ENCODE measurements at places on chromosomes 1 and 21. TPM values are rescaled to one million over a fixed set of nuclear protein-coding genes. Genes with fewer than 3 reads are reported as not detected.
A peak's percentile ranks its signal among the peaks of the same experiment; 100 is the strongest.

- no peaks in the 10 kb centered on the region for H3K27me3 ChIP-seq
- DNase-seq: peak; percentile 86
- peak overlapping the region; percentile 42 for H3K27ac ChIP-seq
- H3K4me3 ChIP-seq: no peak overlapping the region
These were observed 14.3 kb upstream of the EDN2 start for GRCh38 chr1:41498804-41499203.

- H3K36me3 ChIP-seq: no peaks in the 10 kb centered on the region
- no peak overlapping the region for H3K4me3 ChIP-seq
- DNase-seq: no peak
- no peak overlapping the region for H3K27ac ChIP-seq
- no peaks in the 10 kb centered on the region for H3K27me3 ChIP-seq
- no peaks in the 10 kb centered on the region for H3K4me1 ChIP-seq
These were observed 726.5 kb upstream of the ADAMTS5 start for GRCh38 chr21:27693376-27693775.

GRCh38 chr1:20612221-20612746, 21.0 kb upstream of the PINK1 start:
- H3K27ac ChIP-seq: no peak overlapping the region
- H3K27me3 ChIP-seq: no peaks in the 10 kb centered on the region
- no peaks in the 10 kb centered on the region for H3K4me1 ChIP-seq
- no peak for DNase-seq
- no peaks in the 10 kb centered on the region for H3K36me3 ChIP-seq
- H3K4me3 ChIP-seq: no peak overlapping the region

DNA sequence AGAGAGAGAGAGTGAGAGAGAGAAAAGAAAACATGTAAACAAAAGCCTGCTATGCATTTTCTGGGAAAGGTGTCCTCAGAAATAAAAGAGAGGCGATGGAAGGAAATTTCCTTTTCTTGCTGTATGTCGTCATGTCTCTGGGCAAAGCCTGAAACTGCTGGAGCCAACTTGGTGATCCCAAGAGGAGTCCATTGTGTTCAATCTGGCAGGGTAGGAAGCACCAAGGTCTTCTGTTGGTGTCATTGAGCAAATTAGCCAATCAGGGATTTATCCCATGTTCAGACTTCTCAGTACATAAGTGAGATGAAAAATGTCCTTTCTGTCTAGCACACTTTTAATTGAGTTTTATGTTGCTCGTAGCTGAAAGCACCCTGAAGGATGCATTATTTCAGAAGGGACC, 260.0 kb upstream of the KAZN start:
- H3K4me1 ChIP-seq: no peaks in the 10 kb centered on the region
- H3K27me3 ChIP-seq: no peaks in the 10 kb centered on the region
- DNase-seq: no peak
- no peak overlapping the region for H3K27ac ChIP-seq

DNA sequence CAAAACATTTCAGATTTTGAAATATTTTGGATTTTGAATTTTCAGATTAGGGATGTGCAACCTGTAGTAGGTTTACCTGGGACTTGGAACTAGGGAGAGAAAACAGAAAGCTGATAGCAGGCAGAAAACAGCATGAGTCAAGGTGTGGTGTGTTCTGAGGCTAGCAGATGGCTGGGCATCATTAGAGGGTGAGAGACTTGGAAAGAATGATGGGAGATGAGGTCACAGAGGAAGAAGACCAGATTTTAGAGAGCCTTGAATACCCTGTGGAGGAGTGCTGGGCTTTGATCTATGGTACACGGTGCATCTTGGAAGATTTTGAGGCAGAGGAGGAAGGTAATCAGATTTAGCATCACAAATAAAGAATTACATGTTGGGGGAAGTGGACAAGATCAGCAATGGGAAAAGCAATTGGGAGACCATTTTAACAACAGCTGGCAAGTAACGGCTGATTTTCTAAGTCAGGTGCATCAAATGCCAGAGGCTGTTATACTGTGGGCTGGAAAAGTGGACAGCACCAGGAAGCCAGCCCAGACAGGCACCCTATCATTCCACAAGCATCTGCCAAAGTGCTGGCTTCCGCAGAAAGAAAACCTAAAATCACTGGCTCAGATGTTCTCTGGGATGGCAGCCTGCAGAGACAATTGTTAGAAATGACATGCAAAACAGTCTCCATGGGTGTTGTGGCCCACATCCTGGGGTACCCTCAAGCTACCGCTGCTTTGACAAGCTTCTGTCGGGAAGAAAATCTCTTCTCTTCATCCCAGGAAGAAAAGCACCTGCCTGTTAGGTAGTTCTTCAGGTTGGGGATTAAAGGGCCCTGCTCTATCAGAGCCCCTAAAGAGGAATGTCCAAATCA, 30.9 kb upstream of the CAMK1G start:
- H3K4me1 ChIP-seq: no peaks in the 10 kb centered on the region
- H3K36me3 ChIP-seq: no peaks in the 10 kb centered on the region
- H3K27ac ChIP-seq: no peak overlapping the region
- no peak overlapping the region for H3K4me3 ChIP-seq
- no peak for DNase-seq

GRCh38 chr1:202821467-202821866, 10.7 kb downstream of the PCAT6 start:
- no peak for DNase-seq
- H3K27me3 ChIP-seq: no peaks in the 10 kb centered on the region
- no peak overlapping the region for H3K4me3 ChIP-seq

DNA sequence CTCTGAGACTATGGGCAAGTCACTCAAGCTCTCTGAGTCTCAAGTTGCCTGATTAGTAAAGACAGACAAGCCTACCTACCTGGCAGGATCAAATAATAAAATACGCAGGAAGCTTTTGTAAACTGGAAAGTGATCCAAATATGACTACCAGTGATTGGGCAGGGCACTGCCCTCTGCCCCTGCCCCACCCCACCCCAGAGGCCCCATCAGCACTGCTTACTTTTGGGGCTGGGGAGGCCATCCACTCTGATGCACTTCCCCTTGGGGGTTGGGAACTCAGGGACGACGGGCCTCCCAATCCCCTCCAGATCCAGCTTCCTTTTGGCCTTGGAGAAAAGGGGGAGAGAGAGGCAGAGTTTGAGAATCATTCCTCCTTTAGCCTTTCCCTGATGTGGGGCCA, 6.9 kb downstream of the E2F2 start:
- H3K27me3 ChIP-seq: no peaks in the 10 kb centered on the region
- peaks cover 28% of the 10 kb centered on the region for H3K4me1 ChIP-seq
- no peak overlapping the region for H3K27ac ChIP-seq

DNA sequence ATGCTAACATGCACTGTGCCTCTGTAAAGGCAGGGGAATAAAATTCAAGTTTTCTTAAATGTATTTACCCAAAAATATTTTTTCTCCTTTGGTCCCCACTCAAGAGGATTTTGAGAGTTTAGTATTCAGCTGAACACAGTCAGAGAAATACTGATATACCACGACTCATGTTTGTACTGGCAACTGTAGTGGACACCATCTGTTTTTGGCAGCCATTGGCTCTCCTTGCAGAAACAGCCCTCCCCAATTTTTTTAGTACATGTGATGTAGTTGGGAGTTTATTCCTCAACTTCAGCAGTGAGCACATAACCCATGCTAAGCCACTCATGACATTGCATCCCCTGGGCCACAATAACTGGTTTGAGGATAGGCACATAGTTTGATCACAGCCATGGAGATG, 154.8 kb upstream of the POU3F1 start:
- no peaks in the 10 kb centered on the region for H3K36me3 ChIP-seq
- H3K4me1 ChIP-seq: no peaks in the 10 kb centered on the region
- no peak overlapping the region for H3K4me3 ChIP-seq

- H3K27me3 ChIP-seq: no peaks in the 10 kb centered on the region
- no peak overlapping the region for H3K4me3 ChIP-seq
- no peak overlapping the region for H3K27ac ChIP-seq
- no peak for DNase-seq
- H3K4me1 ChIP-seq: no peaks in the 10 kb centered on the region
These were observed 116.3 kb upstream of the SOD1 start for GRCh38 chr21:31543191-31543590.

- DNase-seq: no peak
- no peak overlapping the region for H3K27ac ChIP-seq
- no peaks in the 10 kb centered on the region for H3K36me3 ChIP-seq
- H3K27me3 ChIP-seq: no peaks in the 10 kb centered on the region
These were observed 220.3 kb upstream of the LYPLAL1 start for GRCh38 chr1:218953386-218953785.

- no peak overlapping the region for H3K4me3 ChIP-seq
- H3K4me1 ChIP-seq: no peaks in the 10 kb centered on the region
- DNase-seq: no peak
- H3K27ac ChIP-seq: no peak overlapping the region
These were observed 543.5 kb downstream of the LMO4 start for GRCh38 chr1:87872189-87872588.

GRCh38 chr1:64203420-64203819, at the start of gene UBE2U:
Gene UBE2U (plus strand): TSS chr1:64203623. CDS start chr1:64204051, 428 bp downstream.
- no peak for DNase-seq
- no peaks in the 10 kb centered on the region for H3K36me3 ChIP-seq
- H3K4me1 ChIP-seq: no peaks in the 10 kb centered on the region
- no peak within 1 kb of the TSS for H3K4me3 ChIP-seq

GRCh38 chr1:225745273-225745672, 32.4 kb upstream of the SRP9 start:
- no peaks in the 10 kb centered on the region for H3K27me3 ChIP-seq
- H3K27ac ChIP-seq: no peak overlapping the region
- peaks cover 18% of the 10 kb centered on the region for H3K4me1 ChIP-seq
- H3K4me3 ChIP-seq: no peak overlapping the region
- H3K36me3 ChIP-seq: no peaks in the 10 kb centered on the region
- no peak for DNase-seq

DNA sequence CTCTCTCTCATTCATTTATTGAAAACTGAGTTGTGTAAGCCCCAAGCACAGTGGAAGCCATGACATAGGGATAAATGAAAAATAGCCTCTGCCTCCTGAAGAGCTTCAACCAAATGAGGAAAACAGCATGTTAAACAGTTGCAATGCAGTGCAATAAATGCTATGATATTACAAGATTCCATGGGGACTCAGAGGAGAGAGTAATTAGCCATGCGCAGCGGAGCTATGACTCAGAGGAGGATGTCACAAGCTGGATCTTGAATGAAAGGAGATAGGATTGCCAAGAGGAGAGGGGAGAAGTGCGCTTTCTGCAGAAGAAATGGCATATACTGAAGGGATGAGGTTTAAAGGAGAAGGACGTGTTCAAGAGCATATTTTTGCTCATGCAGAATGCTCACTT, 231.3 kb upstream of the PLXNA2 start:
- no peaks in the 10 kb centered on the region for H3K27me3 ChIP-seq
- no peaks in the 10 kb centered on the region for H3K36me3 ChIP-seq
- H3K27ac ChIP-seq: no peak overlapping the region
- DNase-seq: no peak
- peaks cover 7% of the 10 kb centered on the region for H3K4me1 ChIP-seq
- H3K4me3 ChIP-seq: no peak overlapping the region

DNA sequence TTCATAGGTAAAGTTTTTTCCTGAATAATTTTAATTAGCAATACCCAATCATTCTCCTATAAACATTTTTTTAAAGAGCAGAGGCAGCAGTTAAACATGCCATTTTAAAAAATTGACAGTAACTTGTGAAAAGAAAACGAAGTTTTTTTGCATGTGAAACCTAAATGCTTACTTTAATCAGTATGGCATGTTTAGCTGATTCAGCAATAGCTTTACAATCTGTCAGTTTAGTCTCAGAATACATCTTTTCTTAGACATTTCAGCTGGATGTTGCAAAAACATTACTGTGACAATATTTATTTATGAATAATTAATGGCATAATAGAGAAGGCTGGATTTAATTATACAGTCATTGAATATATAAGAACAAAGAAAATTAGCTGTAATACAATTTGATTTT, 1132.4 kb upstream of the ADGRL2 start:
- H3K27ac ChIP-seq: no peak overlapping the region
- no peaks in the 10 kb centered on the region for H3K4me1 ChIP-seq

DNA sequence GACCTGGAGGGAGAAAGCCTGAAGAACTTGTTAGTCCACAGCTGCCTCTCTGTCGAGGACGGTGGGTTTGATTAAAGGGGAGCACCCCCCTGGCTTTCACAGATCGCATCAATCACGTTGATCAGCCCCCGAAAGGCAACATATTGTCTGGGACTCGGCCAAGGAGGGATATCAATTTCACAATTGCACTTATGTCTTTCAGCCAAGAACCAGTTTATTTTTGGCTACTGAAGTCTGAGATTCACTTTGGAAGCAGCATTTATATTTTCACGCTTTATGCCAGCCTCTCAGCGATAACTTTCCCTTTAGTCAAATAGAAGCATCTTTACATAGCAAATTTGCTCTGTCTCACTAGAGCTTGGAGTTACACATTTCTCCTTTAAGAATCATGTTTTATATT, 253.2 kb upstream of the RRP15 start:
- H3K36me3 ChIP-seq: no peaks in the 10 kb centered on the region
- no peak overlapping the region for H3K27ac ChIP-seq

GRCh38 chr1:181789395-181789794, 272.1 kb downstream of the ZNF648 start:
- no peaks in the 10 kb centered on the region for H3K36me3 ChIP-seq
- DNase-seq: no peak
- no peaks in the 10 kb centered on the region for H3K27me3 ChIP-seq
- no peak overlapping the region for H3K27ac ChIP-seq
- H3K4me3 ChIP-seq: no peak overlapping the region
- no peaks in the 10 kb centered on the region for H3K4me1 ChIP-seq

DNA sequence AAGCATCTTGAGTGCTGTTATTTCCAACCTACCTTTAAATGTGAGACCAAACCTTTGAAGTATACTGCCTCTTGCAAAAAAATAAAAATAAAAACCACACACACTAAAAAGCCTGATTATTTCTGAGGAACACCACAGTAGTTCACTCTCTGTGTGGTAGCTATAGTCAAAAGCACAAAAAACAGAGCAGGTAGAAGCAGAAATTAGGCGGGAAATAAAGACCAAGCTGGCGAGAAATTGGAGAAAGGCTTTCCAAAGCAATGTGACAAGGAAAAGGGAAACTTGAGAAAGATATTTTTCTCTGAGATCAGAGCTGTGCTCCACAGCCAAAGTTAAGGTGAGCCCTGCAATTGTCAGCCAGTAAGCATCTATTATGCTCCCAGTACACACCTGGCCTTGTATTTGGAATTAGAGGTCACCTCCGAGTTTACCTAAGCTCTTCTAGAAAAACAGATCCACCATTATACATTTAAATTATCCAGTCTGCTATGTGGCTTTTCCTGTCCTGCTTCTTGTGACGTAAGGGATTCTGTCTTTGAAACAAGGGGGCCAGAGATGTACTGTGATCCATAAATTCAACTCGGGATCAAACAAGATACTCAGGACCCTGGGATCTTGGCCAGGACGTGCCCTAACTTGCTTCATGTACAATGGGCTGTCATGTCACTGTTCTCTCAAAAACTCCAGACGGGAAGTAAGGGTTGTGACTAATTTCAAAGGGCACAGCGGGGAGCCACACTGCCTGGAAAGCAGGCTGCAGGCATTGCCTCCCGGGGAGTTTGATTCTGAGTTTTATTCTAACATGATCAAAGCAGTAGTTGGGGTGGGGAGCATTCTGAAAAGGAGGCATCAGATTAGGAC, 39.8 kb upstream of the RAB4A start:
- H3K4me1 ChIP-seq: peaks cover 25% of the 10 kb centered on the region
- no peak overlapping the region for H3K27ac ChIP-seq
- DNase-seq: no peak

Gene RNU1-3
- 6,622 TPM for total RNA-seq

Gene PROK1
- 0.41 TPM for total RNA-seq

Gene FAM229A
- total RNA-seq: 9.3 TPM

Gene ZNF683
- total RNA-seq: 1.1 TPM

Gene ACTN2
- total RNA-seq: 2.8 TPM

Gene CLCA2
- total RNA-seq: not detected

Gene PCAT6
- 0.81 TPM for total RNA-seq

Gene LCE3B
- not detected for total RNA-seq

Gene WNT9A
- total RNA-seq: 10.2 TPM

Gene ANXA9
- total RNA-seq: 1.2 TPM

Gene VHLL
- total RNA-seq: not detected

Gene C1orf53
- 4.0 TPM for total RNA-seq
